ENCODE measurements at places on chromosomes 5 and 9.

- no peak for DNase-seq
Observed at GRCh38 chr5:32780508-32780919, 69.4 kb downstream of the NPR3 start.

- no peak for DNase-seq
Observed at GRCh38 chr9:129560881-129561306, 60.0 kb downstream of the C9orf50 start.

DNA sequence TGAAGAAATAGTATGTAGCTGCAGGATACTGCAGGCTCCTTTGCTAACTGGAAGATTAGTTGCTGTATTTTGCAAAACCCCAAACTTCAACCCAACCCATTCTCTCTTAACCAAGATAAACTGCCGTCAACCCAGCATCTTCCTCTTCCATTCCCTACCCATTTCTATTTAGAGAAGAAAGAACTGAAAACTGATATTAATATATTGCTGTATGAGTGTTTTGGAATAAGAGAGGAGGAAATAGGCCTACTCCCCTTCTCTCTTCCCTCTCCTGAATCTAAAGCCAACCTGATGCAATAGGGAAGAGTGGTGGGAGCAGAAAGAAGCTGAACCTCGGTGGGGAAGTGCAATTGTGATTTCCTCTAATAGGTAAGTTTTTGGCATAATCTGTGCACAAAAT, 83.7 kb downstream of the TMEM215 start:
- no peak for DNase-seq

DNA sequence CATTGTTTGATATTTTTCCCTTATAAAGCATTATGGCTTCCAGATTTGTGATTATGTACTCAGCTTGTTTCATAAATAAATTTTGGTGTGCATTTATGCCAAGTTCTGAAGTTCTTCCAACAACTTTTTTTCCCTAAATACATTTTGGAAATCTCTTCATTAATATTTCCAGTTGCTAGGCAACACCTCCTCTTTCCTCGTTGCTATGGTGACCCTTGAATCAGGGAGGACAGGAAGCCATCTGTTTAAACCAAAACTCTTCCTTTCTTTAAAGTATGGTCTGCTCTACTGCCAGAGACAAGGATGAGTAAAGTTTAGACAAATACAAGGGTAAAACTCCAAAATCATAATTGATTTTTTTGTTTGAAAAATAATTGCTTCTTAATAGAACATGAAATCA, 779.3 kb downstream of the CDH9 start:
- no peak for DNase-seq

GRCh38 chr5:44747396-44747795, 61.4 kb upstream of the MRPS30 start:
- no peak for DNase-seq

- DNase-seq = peak; percentile 57
Observed at GRCh38 chr9:129944506-129945116, 98.4 kb downstream of the FNBP1 start.

DNA sequence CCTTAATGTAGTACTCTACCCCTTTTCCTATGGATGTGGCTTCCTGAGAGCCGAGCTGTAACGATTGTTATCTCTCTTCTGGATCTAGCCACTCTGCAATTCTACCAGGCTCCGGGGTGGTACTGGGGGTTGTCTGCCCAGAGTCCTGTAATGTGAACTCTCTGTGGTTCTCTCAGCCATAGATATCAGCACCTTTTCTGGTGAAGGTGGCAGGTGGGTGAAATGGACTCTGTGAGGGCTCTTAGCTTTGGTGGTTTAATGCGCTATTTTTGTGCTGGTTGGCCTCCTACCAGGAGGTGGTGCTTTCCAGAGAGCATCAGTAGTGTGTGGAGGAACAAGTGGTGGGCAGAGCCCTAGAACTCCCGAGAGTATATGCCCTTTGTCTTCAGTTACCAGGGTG, 122.1 kb downstream of the GABRG2 start:
- DNase-seq = no peak

DNA sequence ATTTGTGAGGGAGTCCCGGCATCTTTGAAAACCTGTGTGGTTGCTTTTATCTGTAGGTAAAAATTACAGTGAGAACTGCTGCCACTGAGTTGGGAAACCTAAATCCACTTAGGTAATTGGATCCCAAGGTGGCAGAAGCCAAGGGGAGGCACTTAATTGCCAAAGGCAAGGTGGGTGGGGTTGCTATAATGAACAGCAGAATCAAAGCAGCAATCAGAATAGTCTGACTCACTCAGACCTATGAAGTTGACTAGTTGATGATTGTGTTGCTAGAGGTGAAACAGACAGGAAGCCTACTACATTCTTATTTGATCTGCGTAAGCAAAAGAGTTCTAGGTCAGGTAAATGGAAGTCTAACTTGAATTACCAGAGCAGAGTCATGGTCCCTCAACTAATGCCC, 17.3 kb upstream of the BICD2 start:
- DNase-seq = no peak

DNA sequence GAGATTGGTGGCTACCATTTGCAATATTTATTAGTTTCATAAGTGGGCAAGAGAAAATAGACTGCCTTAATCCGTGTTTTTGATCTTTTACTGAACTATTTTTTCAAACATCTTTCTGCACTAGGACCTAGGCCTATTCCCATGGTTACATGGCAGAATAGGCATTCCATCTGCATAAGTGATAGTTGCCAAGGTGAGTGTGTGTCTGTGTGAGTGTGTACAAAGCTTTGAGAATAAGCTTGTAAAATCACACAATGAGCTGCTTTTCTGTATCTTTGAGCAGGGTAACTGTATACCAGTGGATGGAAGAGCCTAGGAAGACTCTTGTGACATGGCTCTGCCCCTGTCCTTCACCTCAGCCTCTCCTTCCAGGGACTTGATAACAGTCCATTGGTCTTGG, 92.7 kb downstream of the SGCD start:
- DNase-seq = no peak

- no peak for DNase-seq
Observed at GRCh38 chr5:174667526-174667925, 56.9 kb upstream of the MSX2 start.

DNA sequence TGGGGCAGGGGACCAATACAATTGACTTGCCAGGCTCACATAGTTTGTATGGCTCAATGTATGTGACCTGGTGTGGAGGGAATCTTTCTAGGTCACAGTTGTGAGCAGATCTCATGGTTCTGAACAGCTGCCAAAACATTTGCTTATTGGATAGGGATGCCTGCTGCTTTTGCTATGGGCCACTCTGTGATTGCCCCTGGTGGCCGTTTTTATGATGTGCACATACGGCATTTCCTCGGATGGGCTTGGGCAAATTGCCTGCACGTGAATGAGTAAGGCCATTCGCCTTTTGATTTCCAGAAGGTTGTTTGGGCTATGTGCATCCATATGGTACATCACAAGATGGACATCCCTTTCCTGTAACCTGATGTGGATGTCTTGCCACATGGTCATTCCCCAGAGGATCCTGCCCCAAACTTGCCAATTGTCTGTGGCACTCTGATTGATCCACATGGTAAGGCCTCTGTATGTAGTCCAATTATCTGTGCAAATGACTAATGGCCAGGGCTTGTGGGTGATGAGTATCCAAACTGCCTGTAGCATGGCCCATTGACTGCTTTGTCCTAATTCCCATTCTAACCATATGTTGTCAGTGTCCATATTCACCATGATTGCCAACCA, 10.7 kb upstream of the SLC22A4 start:
- DNase-seq = no peak

GRCh38 chr5:178991190-178992145, 3.7 kb downstream of the GRM6 start:
- no peak for DNase-seq

- no peak for DNase-seq
Observed at GRCh38 chr5:60856066-60856465, 12.0 kb upstream of the ELOVL7 start.

GRCh38 chr9:38689678-38690077, 30.3 kb downstream of the FAM240B start:
- no peak for DNase-seq

GRCh38 chr9:105500108-105500766, 52.4 kb downstream of the FSD1L start:
- no peak for DNase-seq

- DNase-seq = no peak
Observed at GRCh38 chr5:158473016-158473635, 614.2 kb upstream of the CLINT1 start.

DNA sequence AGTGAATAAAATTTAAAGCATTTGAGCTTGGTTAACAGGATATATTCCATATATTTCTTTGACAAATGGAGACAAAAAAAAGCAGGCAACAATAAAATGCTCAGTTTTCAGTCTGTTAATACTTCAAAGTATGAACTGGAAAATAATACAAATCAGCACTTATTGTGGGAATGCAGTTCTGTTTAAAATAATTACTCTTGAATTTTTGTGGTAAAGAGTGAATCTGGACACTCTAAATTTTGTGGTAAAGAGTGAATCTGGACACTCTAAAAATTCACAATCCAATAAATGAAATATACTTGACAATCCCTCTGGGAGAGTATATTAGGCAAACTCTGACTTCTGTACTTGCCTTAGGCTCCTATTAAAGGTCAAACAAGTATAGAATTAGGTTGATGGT, 141.9 kb upstream of the RASA1 start:
- DNase-seq = no peak

GRCh38 chr5:77133061-77133758, 46.1 kb upstream of the ZBED3 start:
- DNase-seq = no peak

- DNase-seq = no peak
Observed at GRCh38 chr5:4093970-4094369, 498.3 kb downstream of the IRX1 start.

DNA sequence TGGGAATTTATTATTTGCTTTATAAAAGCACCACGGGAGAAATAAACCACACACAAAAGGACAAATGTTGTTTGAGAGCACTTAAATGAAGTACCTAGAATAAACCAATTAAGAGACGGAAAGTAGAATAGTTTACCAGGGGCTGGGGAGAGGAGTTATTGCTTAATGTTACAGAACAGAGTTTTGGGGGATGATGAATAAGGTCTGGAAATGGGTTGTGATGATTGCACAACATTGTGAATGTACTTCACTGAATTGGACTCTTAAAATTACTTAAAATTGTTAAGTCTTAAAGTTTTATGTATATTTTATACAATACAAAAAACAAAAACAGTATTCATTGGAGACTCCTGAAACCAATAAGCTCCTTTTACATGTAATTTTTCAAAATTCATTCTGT, 1.5 kb downstream of the ZBTB43 start:
- DNase-seq = no peak

DNA sequence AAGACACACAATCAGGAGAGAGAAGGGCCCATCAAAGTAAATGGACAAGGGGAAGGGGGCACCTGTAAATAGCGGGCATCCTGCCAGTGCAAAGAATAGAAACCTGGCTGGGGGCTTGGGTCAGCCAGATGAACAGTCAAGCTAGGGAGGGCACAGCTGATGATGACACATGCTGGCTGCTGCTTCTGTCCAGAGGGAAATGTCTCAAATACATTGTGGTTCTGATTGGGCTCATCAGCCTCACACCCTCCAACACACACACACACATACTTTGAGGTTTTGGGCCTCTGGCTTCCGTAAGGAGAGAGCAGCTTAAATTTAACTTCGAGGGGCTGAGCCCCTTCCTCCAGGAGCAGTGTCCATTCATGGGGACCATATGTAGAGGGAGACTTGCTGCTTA, 27.6 kb upstream of the SPATA31E1 start:
- DNase-seq = no peak

- DNase-seq = no peak
Observed at GRCh38 chr5:145780982-145781381, 54.2 kb downstream of the PRELID2 start.

DNA sequence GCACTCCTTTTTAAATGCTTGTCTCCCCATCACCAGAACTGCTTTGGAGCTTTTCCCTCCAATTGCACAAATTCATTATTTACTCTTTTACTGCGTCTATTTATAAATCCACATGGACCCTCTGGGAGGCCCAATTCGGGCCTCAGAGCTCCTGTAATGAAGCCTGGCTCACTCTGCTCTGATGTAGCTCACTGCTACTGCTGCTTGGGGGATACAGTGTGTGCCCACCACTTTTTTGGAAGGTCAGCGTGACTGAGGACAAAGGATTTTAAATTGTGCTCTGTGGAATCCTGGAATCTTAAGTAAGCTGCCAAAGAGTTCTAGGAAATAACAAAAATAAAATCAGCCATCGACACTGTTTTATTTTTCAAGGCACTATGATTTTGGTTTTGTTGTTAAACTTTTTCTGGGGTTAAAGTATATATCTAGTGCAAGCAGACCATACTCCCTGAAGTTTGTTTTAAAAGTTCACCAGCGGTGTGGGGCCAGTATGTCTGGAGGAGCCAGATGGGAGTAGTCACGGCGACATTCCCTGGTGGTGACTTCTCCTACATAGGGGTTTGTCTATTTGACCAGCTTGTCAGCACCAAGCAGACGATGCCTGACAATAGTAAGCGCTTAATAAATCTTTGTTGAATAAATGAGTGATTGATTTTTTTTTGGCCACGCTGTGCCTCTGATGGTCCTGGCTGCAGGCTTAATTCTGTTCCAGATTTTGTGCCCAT, 142.8 kb downstream of the TMEM38B start:
- no peak for DNase-seq

GRCh38 chr9:127039492-127039891, 82.9 kb downstream of the ANGPTL2 start:
- no peak for DNase-seq

DNA sequence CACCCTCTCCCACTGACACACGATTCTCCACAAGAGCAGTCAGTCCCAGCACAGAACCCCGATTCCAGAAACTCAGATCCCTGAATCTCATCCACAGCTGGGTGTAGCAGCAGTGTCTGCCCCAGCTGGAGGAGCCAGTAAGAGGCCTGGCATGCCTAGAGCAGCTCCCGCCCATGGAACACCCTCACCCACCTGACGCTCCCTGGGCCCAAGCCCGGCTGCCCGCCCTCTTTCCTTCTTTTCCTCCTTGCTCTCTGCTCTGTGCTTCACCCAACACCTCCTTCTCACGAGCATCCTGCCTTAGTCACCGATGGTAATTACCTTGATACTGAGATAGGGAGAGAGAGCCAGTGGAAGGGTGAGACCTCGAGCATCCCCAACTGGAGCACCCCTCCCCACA, 8.7 kb downstream of the PCDH1 start:
- no peak for DNase-seq

- DNase-seq = no peak
Observed at GRCh38 chr5:119396030-119396664, 40.3 kb downstream of the TNFAIP8 start.

DNA sequence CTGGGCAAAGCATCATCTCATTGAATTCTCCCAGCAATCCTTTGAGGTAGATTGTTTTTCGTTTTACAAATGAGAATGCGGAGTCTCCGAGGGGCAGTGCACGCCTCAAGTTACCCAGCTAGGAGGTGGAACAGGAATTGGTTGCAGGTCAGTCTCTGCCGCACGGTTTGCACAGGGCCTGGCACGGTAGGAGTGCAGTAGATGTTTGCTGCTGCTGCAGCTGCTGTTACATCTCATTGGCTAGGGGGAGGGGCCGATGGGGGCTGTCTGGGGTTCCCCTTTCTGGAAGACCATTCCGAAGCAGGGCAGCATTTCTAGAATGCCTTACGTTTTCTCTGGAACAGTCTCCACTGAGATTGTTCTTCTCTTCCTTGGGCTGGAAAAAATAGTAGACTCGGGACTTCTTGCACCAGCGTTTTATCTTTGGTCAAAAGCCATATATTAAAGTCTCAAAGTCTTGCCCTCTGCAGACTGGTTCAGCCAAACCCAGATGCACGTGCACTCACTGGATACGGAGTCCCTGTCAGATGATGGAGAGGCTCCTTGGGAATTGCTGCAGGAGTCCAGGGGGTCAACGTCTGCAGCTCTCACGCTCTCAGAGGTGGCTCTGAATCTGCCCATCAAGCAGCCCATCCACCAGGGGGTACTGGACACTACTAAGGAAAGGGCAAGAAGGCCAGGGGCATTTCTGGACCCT, 1.2 kb downstream of the USP20 start:
- DNase-seq = no peak

- no peak for DNase-seq
Observed at GRCh38 chr5:133793756-133794465, 174.5 kb downstream of the C5orf15 start.
